ENCODE measurements at places on chromosomes 4 and X. TPM values are rescaled to one million over a fixed set of nuclear protein-coding genes. Genes with fewer than 3 reads are reported as not detected.

ZIC3 gene
- not detected for total RNA-seq

- H3K36me3 ChIP-seq: no peaks in the 10 kb centered on the region
- H3K4me1 ChIP-seq: no peaks in the 10 kb centered on the region
- no peak for DNase-seq
- no peaks in the 10 kb centered on the region for H3K27me3 ChIP-seq
Measured at GRCh38 chrX:120262859-120263708, 12.5 kb downstream of the ZBTB33 start.

UGT2B15 gene
- total RNA-seq: not detected

- H3K27me3 ChIP-seq: peaks cover 20% of the 10 kb centered on the region
- no peaks in the 10 kb centered on the region for H3K4me1 ChIP-seq
- no peak overlapping the region for H3K27ac ChIP-seq
- no peaks in the 10 kb centered on the region for H3K36me3 ChIP-seq
- no peak for DNase-seq
Measured at GRCh38 chrX:72101597-72102037, 30.1 kb downstream of the RTL5 start.

GRCh38 chr4:59956366-59956765, 1243.8 kb upstream of the ADGRL3 start:
- no peak overlapping the region for H3K27ac ChIP-seq
- H3K27me3 ChIP-seq: no peaks in the 10 kb centered on the region
- H3K4me3 ChIP-seq: no peak overlapping the region

PABPC1L2B gene
- not detected for total RNA-seq

ATP1B4 gene
- total RNA-seq: not detected

- H3K4me3 ChIP-seq: no peak overlapping the region
- no peaks in the 10 kb centered on the region for H3K36me3 ChIP-seq
- H3K4me1 ChIP-seq: no peaks in the 10 kb centered on the region
- DNase-seq: no peak
- no peaks in the 10 kb centered on the region for H3K27me3 ChIP-seq
- no peak overlapping the region for H3K27ac ChIP-seq
Measured at GRCh38 chr4:127251423-127251822, 381.3 kb upstream of the INTU start.

DNA sequence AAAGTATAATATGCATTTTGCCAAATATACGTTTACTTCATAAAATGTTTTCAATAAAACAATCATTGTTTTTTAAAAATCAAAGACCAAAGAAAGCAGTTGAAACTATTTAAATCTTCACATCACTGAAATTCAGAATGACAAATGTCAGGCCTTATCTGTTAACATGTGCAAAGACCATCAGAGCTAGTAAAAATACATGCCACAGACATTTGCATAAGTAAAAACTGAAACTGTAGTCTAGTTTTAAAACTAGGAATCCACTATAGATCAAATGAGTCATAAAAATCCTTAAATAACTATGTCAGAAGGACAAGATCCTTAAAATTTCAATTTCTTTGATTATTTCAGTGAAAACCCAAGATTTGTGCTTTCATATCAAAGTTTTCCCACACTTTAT, 24.8 kb downstream of the KLHL15 start:
- no peaks in the 10 kb centered on the region for H3K27me3 ChIP-seq
- H3K4me3 ChIP-seq: no peak overlapping the region
- no peak overlapping the region for H3K27ac ChIP-seq
- no peaks in the 10 kb centered on the region for H3K4me1 ChIP-seq
- DNase-seq: no peak

DNA sequence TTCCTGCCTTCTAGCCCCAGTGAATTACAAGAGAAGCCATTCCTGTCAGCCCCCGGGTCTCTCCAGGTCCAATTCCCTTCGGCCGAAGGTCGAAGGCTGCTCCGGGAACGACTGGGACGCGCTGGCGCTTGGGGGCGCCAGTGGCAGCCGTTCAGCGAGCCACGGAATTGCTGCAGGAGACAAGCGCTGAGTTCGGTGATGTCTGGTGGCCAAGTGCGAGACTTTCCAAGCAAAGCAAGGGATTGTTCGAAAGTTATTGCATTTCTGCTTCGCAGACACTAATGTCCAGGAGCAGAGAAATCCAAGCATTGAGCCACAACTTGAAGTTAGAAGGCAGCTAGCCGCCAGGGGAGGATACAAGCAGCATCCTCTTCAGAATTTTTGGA, 1.1 kb upstream of the DKK2 start:
- H3K27me3 ChIP-seq: no peaks in the 10 kb centered on the region
- no peak for DNase-seq
- H3K4me3 ChIP-seq: no peak overlapping the region
- H3K27ac ChIP-seq: no peak overlapping the region
- H3K36me3 ChIP-seq: no peaks in the 10 kb centered on the region
- H3K4me1 ChIP-seq: no peaks in the 10 kb centered on the region

- no peak overlapping the region for H3K4me3 ChIP-seq
- H3K27ac ChIP-seq: no peak overlapping the region
- H3K27me3 ChIP-seq: no peaks in the 10 kb centered on the region
- H3K4me1 ChIP-seq: no peaks in the 10 kb centered on the region
- no peak for DNase-seq
- H3K36me3 ChIP-seq: no peaks in the 10 kb centered on the region
Measured at GRCh38 chr4:99633772-99634171, 23.9 kb downstream of the C4orf54 start.

- no peaks in the 10 kb centered on the region for H3K27me3 ChIP-seq
- H3K4me1 ChIP-seq: no peaks in the 10 kb centered on the region
- H3K27ac ChIP-seq: no peak overlapping the region
- peaks cover 14% of the 10 kb centered on the region for H3K36me3 ChIP-seq
Measured at GRCh38 chr4:42050516-42051249, 60.4 kb downstream of the SLC30A9 start.

DNA sequence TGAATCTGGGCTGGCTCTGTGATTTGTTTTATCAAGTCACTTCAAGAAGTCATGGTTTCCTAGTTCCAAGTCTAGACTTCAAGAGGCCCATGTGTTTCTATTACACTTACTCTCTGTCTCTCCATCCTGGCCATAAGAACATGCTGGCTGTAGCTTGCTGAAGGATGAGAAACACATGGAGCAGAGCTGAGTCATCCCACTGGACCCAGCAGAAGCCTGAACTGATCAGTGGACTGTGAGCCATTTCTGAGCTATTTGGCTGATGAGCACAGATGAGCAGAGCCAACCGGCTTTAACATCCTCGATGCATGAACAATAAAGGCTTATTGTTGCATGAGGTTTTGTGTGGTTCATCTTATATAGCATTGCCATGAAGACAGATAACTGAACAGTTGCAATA, 290.6 kb upstream of the BOD1L1 start:
- peaks cover 37% of the 10 kb centered on the region for H3K4me1 ChIP-seq
- H3K27me3 ChIP-seq: no peaks in the 10 kb centered on the region
- H3K4me3 ChIP-seq: no peak overlapping the region
- DNase-seq: no peak
- H3K36me3 ChIP-seq: no peaks in the 10 kb centered on the region

GRCh38 chrX:18927558-18927957, 56.4 kb downstream of the PHKA2 start:
- no peak overlapping the region for H3K27ac ChIP-seq
- H3K4me1 ChIP-seq: no peaks in the 10 kb centered on the region
- no peak for DNase-seq
- H3K27me3 ChIP-seq: no peaks in the 10 kb centered on the region

Measured in PC-9 (cell line).